T-cell (primary cell): ENCODE measurements at places on chromosomes 6 and 20.

- no peak for DNase-seq
Measured at GRCh38 chr20:40104959-40105358, 584.1 kb downstream of the MAFB start.

DNA sequence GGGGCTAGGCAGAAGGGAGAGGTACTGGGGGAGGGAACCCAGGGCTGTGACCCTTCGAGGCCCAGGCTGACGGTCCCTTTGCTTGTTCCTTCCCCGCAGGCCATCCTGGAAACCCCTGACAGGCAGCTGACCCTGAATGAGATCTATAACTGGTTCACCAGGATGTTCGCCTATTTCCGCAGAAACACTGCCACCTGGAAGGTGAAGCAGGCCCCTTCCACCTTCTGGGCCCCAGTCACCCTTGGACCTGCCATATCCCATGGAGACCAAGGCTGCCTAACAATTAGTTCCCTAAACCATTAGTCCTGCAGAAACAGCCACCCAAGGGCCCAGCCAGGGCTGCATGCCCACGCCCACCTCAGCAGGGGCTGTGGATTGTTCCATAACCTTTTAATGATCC, 44.9 kb downstream of the FOXP4 start:
- DNase-seq: no peak

GRCh38 chr6:122389704-122390372, 9.6 kb upstream of the HSF2 start:
- no peak for DNase-seq

GRCh38 chr6:137808191-137808590, 58.9 kb upstream of the TNFAIP3 start:
- no peak for DNase-seq

DNA sequence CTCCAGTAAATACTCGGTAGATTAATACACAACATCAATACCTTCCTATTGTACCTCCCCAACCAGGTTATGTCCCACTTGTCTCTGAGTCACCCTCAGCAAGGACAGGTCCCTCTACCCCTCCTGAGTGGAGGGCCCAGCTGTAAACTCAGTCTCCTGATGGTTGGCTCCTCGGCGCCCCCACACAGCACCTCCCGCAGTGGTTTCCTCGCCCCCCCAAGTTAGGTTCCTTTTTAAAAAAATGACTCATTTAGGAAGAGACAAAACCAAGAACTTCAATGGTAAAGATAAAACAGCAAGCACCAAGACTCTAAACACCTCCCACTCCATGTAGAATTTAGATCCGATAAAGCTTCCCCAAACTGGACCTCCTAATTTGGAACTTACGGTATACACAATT, 83.5 kb downstream of the TRERF1 start:
- DNase-seq: no peak

- DNase-seq: no peak
Measured at GRCh38 chr6:13446381-13446780, 41.0 kb downstream of the GFOD1 start.

DNA sequence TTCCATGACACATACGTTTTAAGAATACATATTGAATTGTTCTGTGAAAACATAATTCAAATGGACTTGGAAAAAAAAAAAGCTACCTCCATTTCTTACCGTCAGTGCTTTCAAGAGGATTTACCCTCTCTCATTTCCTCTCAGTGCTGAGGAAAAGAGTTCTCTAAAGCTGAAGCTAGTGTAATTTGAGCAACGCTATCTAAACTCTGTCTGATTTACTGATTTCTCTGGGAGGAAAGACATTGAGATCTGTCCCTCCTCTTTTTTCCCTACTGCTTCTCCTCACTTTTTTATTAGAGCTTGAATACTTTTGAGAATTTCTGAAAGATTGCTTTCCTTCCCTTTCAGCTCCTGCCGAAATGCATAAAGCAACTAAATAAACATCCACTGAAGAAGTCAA, 41.2 kb upstream of the GRIK2 start:
- DNase-seq: no peak

DNA sequence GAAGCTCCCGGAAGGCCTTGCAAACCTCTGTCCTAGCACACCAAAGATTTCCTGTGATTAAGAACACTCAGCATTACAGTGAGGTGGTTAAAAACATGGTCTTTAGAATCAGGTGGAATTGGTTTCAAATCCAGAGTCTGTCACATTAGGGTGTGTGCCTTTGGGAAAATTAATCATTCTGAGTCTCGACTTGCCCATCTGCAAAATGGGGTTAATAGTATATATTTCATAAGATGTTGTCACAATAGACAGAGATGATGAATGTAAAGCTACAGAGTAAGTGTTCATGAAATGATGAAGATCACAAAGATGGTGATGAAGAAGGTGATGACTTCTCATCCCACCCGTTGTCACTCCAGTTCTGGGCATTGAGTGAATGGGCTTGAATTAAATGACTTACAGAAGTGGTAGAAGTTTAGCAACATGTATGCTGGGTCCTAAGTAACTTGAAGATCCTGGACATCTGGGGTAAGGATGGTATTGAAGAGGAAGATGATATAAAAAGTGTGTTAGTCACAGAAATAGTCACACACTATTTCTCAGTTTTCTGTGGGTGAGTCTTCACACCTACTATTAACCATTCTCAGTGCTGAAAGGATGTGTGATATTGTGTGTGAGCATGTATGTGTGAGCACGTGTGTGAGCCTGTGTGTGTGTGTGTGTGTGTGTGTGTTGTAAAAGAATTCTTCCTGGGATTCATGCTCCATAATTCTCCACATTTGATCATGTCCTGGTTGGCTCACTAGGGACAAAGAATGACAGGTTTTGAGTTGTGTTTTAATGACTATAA, 28.0 kb upstream of the NEDD9 start:
- DNase-seq: no peak

DNA sequence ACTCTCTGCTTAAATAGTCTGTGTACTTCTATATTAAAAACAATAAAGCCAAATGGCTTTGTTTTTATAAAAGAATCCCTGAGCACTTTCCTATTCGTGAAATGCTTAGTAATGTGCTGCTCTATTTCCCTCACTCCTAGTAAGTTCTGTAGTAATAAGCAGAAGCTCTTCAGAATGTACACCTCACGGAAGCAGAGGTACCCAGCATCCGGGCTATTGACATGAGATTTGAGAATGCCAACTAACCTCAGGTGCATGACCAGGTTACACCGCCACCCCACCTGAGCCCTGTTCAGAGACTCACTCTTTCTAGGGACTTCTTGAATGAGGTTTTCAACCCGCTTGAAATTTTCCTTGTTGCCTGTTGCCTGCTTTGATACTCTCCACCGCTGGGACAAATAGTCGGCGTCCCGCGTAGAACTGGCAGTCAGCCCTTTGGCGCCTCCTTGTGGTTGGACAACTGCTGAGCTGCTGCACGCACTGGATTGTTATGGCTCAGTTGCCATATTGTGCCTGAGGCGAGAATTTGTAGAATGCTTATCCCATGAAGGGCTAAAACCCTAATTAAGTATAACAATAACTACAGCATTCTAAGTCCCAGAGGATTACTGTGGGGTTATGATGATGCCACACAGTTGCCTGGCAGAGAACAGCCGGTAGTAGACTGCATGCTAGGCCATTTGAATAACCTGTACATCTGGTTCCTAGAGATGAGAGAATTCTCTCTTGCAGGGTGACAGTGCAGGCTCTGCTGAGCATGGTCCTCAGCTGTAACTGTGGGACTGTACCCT, 95.4 kb downstream of the KHDC1L start:
- peak; percentile 74 for DNase-seq

DNA sequence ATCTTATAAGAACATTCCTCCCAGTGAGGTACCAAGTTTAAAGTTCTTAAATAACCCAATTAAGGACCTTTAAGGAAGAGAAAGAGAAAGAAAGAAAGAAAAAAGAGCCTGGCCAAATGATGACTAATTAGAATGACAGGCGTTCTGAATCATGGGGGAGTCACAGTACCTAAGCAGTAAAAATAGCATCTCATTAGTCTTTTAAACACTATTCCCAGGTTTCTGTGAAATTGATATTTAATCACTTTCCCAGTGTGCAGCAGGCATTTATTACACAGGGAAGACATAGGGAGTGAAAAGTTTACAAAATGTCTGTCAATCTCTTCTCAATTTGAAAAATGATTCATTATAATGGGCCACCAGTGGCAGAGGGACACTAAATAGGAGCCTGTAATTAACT, 251.4 kb upstream of the MANEA start:
- no peak for DNase-seq

GRCh38 chr20:19603376-19603750, 154.7 kb upstream of the RIN2 start:
- no peak for DNase-seq

DNA sequence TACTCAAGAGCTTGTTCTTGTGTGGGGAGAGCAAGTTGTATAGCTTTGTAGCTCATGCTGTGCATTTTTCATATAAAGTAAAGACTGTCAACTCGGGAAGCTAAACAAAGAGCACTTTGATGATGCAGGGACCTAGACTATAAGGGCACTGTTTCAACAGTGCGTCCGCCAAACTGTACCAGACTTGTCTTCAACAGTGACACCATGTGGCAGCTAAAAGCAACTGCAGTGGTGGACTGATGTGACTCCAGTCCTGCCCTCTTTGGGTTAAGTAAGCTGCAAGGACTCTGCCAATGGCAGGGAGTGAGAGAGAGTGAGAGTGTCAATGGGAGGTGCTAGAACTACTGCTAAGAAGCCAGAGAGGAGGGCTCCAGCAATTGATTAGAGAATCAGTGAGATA, 48.1 kb upstream of the MC3R start:
- no peak for DNase-seq

DNA sequence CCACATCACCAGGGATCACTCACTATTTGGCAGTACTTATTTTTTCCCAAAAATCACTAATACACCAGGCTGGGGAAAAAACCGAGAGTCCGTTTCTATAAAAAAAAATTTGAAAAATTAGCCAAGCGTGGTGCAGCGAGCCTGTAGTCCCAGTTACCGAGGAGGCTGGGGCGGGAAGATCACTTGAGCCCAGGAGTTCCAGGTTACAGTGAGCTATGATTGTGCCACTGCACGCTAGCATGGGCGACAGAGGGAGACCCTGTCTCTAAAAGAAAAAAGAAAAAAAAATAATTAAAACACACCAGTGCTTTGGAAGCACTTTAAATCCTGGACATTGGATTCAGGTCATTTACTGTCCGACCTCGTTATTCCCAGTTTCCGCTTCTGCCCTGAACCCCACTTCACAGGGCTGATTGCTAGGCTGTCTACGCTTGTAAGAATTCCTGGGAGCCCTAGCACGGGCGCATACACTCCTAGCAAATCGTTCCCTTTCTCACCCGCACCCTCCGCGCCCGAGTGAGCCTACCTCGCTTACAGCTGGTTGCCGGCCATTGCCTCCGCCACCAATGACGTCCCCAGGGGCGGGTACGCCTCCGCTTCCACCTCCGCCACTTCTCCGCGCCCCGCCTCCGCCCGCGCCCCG, at the start of gene TPMT:
TPMT (minus strand) TSS at position 571 of the 643 bp plus-strand sequence. CDS start 5,950 bp downstream, outside the sequence.
- DNase-seq: no peak

DNA sequence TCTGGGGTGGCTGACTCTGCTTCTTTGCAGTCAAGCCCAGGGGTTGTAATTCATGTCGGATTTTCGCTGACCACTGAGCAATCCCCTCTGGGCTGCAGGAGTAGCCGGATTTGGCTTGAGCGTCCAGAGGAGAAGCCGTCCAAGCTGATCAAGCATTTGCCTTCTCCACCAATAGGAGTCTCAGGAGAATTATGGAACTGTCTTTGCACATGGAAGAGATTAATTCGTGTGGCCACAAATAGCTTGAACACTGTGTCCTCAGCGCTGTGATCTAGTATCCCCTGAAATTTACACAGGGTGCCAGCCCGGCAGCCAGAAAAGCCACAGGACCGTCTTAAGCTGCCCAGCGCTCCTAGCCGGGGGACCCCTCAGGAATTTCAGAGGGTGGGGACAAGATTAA, 37.1 kb downstream of the EYA2 start:
- no peak for DNase-seq

DNA sequence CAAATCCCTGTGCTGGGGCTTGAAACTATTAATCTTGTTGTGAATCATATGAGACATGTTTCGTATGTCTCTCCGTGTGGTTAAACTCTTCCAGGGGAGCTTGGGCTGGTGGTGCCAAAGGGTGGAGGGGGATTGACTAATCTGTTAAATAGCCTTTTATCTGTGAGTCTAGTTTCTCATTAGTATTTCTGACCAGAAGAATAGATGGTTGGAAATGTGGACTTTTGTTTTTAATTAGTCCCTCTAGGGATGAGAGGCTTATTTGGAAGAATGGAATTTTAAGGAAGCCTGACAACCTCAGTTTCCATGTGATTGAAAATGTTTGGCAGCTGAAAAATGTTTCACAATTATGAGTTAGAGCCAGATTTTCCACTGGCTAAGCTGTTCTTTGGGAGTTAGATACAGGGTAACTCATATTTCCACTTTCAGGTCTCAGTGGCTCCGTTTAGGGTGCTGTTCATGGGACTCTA, 117.3 kb downstream of the BCKDHB start:
- no peak for DNase-seq

GRCh38 chr6:169371344-169372127, 117.9 kb upstream of the THBS2 start:
- DNase-seq: no peak

DNA sequence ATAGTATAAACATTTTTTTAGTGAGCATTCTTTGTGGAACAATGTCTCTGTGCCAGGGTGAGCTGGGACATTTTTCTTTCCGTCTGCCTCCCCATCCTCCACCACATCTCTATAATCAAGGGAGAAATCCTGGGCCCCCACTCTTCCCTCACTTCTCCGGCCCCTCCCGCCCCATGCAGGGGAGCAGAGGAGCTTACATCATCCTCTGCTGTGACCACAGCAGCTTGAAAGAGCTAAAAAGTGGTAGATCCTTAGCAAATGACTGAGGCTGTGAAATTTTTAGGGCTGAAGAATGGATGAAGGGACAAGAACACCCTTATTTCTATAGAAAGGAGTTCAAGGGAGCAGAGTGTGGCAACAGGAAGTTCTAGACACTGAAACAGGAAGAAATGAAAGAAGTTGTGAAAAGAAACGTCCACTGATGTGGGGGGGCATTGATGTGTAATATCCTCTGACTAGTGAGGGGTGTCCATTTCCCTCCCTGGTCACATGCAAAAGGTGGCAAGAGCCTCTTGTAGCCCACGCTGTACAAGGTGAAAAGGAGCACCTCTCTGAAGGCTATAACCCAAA, 380.3 kb upstream of the JARID2 start:
- DNase-seq: no peak

GRCh38 chr6:139485742-139486475, 111.5 kb upstream of the CITED2 start:
- no peak for DNase-seq

DNA sequence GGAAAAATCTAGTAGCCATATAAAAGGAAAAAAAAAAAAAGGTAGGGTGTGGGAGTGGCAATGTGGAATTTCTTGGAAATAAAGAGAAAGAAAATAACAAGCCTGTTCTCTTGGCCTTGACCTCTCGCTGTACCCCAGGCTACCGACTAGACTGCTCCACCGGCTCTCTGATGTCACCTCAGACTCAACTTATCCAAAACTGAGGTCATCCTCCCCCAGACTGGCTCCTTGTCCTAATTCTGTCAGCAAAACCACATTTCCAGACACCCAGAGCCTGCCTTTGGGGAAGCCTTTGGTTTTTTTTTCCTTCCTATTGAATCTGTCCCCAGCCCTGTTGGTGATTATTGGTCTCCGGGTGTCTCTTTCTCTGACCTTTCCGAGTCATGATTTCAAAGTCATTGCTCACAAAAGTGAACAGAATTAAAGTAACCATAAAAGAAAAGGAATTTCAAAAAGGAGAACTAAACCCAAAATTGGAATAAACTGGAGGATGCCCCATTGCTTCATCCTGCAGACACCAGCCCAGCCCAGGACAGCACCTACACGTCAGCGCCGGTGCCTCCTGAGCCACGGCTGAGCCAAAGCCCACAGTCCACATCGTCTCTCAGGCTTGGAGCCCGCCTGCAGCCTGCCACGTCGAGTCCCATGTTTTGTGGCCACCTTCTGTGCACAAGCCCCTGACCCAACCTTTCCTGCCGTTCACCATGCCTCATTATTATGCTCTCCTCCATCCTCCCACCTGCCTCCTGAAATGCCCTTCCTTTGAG, 170.7 kb downstream of the MYLK4 start:
- DNase-seq: no peak
